HS-27A (cell line): ENCODE measurements at places on chromosomes 7 and 10.

GRCh38 chr10:90598513-90598912 lies 259.3 kb downstream of the HTR7 start:
- DNase-seq = no peak

DNA sequence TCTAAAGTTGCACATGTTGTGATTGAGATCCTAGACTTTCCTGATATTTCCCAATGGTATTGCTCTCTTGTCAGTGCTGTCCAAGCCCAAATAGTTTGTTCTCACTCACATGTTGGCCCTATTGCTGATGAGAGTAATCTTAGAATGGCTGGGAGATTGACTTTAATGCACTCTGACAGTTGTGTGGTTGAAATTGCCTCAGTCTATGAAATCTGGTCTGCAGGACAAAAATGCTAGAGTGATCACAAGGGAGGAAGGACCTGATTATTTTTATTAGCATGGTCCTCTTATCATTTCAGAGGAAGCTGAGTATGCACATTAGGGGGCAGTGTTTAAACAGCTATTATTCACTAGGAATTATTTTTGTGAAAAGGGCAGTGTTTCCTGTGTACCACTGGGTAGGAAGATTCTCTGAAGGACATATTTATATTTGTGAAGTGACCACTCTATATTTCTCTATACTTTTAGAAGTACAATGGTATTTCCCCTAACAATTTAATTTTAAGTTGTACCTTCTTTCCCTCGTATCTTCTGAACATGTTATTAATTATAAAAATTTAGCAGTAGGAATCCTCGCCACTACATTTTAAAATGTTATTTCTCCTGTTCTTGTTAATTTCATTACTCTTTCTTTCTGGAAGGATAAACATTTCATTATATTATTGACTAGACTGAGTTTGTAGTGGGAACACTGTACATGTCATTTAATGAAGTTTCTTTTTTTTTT lies 64.4 kb downstream of the SUGCT start:
- DNase-seq = no peak

DNA sequence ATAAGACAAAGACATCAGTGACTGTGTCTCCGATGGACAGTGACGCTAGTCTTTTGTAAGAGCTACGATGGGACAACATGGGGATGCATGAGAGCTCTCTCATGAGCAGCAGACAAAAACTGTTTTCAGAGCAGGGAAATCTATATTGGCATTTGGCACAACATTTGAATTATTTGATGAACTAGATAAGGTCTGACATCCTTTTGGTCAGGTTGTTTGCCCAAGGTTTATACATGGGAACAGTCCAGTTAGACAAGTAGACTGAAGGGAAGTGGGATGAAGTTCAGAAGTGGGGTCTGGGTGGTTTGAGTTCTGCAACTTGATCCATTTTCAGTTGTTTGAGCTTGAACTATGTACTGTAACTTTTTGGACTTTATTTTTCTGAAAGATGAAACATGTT lies 50.8 kb downstream of the BUB3 start:
- DNase-seq = no peak

DNA sequence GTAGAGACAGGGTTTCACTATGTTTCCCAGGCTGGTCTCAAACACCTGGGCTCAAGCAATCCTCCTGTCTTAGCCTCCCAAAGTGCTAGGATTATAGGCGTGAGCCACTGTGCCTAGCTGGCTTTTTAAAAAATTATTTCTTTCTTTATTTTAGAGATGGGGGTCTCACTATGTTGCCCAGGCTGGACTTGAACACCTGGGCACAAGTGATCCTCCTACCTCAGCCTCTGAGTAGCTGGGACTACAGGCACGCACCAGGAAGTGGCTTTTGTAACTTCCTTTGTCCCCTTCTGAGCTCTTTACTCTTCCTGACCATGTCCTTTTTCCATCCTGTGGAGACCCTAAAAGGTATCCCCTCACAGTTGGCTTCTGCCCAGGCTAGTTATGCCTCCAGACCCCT lies 2.1 kb upstream of the MYOZ1 start:
- no peak for DNase-seq

GRCh38 chr10:125160856-125161706 lies 718 bp upstream of the CTBP2 start:
- no peak for DNase-seq

GRCh38 chr10:62148155-62148554 lies 120.5 kb downstream of the RTKN2 start:
- no peak for DNase-seq

- DNase-seq = no peak
These were observed 30.8 kb downstream of the FKBP6 start for GRCh38 chr7:73358590-73359275.

GRCh38 chr10:116768786-116769185 lies 26.4 kb upstream of the HSPA12A start:
- no peak for DNase-seq

GRCh38 chr10:132739225-132739613 lies 46.7 kb downstream of the NKX6-2 start:
- no peak for DNase-seq

GRCh38 chr7:151133986-151134742 lies 33.3 kb downstream of the GBX1 start:
- no peak for DNase-seq

- no peak for DNase-seq
These were observed 47.7 kb downstream of the EMX2 start for GRCh38 chr10:117590101-117590875.

- DNase-seq = no peak
These were observed 49.4 kb upstream of the SORCS1 start for GRCh38 chr10:107213861-107214260.

DNA sequence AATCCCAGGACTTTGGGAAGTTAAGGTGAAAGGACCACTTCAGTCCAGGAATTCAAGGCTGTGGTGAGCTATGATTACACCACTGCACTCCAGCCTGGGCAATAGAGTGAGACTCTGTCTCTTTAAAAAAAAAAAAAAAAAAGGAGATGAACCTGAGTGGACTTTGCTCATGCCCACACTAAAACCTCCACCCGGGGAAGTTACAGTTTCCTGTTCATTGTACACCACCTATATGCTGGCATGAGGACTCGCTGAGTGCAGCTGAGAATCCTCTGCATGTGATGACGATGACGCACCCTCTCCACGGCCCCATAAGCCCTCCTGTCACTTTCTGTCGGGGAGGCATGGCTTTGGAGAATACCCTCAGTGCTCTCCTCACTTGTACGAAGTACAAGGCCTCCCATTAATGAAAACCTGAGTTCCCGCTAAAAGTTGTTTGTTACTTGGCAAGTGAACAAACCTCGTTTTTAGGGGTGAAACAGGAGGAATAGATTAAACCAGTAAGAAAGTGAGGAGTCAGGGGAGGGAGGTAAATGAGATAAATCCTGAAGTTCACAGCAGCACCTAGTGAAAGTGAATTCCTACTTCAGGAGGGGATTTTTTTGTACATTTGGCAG lies 15.9 kb downstream of the TMEM176B start:
- DNase-seq = no peak

- DNase-seq = no peak
These were observed 179.7 kb downstream of the XPNPEP1 start for GRCh38 chr10:109743574-109743973.

DNA sequence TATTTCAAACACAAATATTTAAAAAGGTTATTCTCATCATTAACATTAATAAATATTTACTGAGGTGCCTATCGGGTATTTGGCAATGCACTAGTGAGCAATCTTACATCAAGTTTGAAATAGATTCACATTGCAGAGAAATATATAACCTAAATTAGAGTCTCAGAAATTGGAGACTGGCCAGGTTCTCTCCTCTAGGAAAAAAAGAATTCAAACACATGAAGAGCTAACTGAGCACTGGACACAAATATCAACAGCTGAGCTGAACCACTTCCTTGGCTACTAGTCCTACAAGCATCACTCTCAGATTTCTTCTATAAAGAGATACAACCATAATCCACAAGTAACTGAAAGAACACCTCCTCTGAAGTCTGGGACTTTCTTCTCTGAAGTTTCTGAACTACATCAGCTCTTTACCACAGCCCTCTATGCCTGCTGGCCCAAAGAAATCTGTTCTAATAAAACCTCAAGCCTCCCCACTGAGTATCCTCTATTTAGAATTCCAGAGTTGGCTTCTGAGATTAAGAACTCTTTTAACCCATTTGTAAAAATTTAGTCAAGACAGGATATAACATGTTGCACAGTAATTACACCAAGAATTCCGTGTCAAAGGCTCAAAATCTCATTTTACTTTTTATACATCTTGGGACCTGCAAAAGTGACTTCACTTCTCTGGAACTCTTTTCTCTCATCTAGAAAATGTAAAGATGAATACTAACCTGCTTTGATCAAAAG lies 45.2 kb downstream of the MTERF1 start:
- DNase-seq = no peak

GRCh38 chr10:78907551-78908211 lies 161.1 kb upstream of the ZMIZ1 start:
- no peak for DNase-seq

- no peak for DNase-seq
These were observed 32.6 kb downstream of the DUSP5 start for GRCh38 chr10:110530131-110530831.

- DNase-seq = no peak
These were observed 10.6 kb downstream of the FAS start for GRCh38 chr10:89001024-89001728.

DNA sequence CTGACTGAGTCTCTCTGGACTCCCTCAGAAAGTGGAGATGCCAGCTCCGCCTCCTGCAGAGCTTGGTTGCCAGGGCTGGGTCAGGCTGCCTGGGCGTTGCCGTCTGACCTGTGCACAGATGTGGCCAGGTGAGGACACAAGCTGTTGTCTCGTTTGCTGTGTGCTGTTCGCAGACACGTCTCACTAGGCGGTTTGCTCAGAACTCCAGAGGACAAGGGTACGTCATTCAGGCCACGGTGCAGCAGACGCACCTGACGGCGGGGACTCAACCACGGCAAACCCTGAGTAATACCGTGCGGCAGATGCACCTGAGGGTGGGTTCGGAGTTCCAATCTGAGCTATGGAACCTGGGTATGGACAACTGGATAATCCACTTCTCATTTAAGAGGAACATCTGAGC lies 11.7 kb downstream of the GPER1 start:
- DNase-seq = no peak

DNA sequence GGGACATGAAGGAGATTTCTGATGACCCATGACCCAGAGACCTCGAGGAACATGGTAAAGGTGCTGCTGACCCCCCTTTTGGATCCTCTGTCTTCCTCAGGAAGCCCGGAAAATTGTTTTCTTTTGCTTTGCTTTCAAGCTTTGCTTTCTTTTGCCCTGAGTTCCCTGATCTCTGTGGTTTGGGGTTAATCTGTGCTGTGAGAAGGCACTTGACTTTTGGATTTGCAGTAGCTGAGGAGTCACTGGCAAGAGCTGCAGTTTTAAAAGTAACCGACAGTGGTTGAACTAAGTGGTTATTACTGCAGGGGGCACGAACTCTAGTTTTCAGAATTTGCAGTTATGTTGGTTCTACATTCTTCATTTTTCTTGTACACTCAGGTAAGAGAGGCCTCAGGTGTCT lies 53.0 kb downstream of the PDZD8 start:
- no peak for DNase-seq

DNA sequence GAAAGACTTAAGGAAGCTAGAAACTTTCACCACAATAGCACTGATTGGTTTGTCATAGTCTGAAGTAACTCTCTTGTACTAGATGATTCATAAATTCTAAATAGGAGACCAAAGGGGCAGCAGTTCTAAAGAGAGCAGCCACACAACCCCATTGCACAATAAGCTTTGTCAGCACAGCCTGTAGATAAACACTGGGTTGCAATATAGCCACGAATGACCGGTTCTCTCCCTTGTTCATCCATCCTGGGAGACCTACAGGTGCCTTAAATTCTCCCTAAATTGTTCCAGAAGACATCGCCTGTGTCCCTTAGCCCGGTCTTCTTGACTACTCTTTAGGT lies 167.0 kb downstream of the SNX13 start:
- no peak for DNase-seq

GRCh38 chr10:18505456-18506118 lies 145.8 kb downstream of the NSUN6 start:
- DNase-seq = no peak

DNA sequence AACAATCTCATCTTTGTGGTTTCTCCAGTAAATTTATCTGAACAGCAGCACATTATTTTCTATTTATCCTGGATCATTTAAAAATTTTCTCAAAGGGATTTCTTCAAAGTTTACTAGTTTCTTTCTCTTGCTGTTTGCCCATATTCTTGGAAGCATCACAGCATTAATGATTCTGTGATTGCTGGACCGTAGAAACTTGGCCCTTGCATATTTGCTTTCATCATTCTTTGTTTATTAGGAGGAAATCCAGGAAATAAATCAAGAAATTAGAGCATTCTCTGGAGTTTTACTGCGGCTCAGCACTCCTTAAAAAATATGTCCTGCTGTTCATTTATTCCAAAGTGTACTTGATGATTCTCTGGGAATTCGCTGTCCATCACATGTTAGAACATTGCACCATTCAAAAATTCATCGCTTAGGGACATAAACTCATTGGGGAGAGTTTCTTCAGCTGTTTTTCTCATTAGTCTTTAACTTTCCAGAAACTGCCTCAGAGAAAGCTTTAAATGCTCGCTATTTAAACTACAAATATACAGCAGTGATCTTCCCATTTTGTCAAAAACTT lies 264.0 kb upstream of the CDC14C start:
- no peak for DNase-seq

DNA sequence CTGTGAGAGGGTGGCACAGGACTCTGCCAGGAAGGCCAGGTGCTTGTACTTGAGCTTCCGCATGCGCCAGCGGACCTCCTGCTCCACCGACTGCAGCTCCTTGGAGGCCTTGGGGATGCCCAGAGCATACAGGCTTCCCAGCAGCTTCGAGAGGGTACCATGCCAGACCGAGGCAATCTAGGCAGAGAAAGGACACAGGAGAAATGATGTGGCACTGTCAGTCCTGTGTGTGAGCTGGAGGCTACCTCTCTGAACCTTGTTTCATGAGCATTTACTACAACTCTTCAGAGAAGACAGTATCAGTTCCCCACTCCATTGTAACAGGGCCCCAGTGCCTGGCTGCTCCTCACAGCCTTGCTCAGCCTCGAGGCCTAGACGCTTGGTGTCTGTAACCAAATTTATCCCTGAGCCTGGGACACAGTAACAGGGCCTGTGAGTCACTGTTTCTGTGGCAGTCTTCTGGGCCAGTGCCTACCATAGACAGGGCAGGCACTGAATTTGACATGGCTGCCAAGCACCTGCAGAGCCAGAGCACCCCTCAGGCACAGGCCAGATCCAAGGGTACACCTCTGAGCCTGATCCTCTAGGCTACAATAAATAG lies 5.8 kb downstream of the TBRG4 start:
- no peak for DNase-seq

GRCh38 chr10:35270100-35270499 lies 66.2 kb upstream of the CCNY start:
- DNase-seq = no peak

DNA sequence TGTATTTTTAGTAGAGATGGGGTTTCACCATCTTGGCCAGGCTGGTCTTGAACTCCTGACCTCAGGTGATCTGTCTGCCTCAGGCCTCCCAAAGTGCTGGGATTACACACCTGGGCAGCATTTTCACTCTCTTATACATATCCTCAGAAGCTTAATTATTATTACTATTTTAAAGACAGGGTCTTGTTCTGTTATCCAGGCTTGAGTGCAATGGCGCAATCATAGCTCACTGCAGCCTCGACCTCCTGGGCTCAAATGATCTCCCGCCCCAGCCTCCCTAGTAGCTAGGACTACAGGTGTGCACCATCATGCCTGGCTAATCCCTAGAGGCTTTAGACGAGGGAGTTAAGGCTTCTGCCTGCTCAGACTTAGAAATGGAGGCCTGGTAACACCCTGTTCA lies 26.3 kb downstream of the UNC5B start:
- no peak for DNase-seq

- DNase-seq = no peak
These were observed 125.9 kb downstream of the JAZF1 start for GRCh38 chr7:28054531-28055160.

GRCh38 chr10:123967626-123968243 lies 76.1 kb upstream of the CPXM2 start:
- no peak for DNase-seq
